Ecto neural progenitor cell (in vitro differentiated cells): ENCODE measurements at places on chromosomes 3 and 15.

GRCh38 chr15:68334661-68335124 lies 57.1 kb downstream of the FEM1B start:
- no peak for DNase-seq

DNA sequence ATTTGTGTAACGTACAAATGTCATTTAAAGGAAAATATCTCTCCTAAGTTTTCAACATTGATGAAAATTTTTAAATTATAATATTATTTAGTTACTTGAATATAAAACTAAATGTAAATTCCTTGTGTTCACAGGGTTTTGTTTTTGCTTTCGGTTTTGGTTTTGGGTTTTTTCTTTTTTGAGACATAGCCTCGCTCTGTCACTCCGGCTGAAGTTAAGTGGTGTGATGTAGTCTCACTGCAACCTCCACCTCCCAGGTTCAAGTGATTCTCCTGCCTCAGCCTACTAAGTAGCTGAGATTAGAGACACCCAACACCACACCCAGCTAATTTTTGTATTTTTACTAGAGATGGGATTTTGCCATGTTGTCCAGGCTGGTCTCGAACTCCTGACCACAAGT lies 79.3 kb upstream of the TCF12 start:
- no peak for DNase-seq

GRCh38 chr3:29922992-29923746 lies 642.3 kb downstream of the RBMS3 start:
- DNase-seq, result no peak

- no peak for DNase-seq
These were observed 58.5 kb upstream of the UTS2B start for GRCh38 chr3:191388823-191389222.

DNA sequence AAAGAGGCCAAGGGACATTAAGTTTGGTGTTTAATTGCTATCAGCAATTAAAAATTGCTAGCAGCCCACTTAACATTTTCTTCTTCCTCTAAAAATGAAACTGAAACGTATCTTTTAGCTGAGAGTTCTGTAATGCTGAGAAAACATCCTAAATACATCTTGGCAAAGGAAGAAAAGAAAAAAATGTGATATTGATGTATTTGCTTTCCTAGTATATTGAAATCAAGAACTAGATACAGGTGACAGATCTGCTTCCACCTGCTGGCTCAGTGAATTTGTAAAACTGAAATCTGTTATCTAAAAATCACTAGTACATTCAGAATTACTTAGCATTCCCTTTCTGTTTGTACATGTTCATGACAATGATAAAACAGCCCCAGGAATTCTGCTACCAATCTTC lies 283.2 kb downstream of the ZBTB20 start:
- DNase-seq, result no peak
